Fibroblast of lung (primary cell): ENCODE measurements at places on chromosomes 3 and 15. TPM values are rescaled to one million over a fixed set of nuclear protein-coding genes. Genes with fewer than 3 reads are reported as not detected.

- DNase-seq: no peak
These were observed 63.8 kb downstream of the KCNAB1 start for GRCh38 chr3:156184156-156184555.

DNA sequence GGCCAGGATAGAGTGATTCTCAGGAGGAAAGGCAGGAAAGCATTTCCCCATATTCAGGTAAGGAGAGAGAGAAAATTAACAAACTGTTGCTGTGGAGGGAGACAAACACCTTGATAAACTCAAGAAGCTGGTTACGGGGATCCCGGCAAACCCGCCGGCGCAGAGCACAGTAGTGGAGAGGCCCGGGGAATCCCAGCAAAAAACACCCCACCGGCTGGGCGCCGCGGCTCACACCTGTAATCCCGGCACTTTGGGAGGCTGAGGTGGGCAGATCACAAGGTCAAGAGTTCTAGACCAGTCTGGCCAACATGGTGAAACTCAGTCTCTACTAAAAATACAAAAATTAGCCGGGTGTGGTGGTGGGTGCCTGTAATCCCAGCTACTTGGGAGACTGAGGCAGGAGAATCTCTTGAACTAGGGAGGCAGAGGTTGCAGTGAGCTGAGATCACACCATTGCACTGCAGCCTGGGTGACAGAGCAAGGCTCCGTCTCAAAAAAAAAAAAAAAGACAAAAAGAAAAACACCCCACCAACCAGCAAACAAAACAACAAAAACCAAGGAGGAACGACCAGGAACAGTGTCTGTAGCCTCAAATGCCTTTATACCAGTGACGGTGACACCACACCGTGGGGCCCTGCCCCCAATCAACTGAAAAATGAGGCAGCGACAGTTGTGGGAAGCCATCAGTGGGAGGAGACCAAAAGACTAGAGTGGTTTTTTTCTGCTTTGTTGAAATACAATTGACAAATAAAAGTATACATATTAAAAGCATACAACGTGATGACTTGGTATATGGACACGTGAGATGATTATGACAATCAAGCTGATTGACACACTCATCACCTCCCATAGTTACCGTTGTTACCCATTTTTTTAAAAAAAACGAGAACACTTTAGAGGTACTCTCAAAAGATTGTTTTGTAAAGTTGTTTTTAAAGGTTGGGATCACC lies 40.2 kb upstream of the IDH2 start:
- no peak for DNase-seq

DNA sequence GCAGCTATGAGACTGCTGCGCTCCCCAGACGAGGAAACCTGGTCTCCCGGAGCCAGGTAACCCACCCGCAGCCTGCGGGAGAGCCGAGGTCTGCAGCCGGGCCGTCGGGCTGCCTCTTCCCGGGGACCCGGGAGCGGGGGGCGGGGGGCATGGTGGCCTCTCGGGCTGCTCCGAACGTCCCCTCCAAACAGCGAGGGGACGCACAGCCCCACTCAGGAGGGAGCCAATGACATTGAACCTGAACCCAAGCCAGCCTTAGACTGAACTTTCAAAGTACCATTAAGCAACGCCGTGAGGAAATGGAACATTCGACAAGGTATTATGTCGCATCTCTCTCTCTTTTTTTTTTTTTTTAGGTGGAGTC lies 29.8 kb upstream of the ALDH1A3 start:
- no peak for DNase-seq

DNA sequence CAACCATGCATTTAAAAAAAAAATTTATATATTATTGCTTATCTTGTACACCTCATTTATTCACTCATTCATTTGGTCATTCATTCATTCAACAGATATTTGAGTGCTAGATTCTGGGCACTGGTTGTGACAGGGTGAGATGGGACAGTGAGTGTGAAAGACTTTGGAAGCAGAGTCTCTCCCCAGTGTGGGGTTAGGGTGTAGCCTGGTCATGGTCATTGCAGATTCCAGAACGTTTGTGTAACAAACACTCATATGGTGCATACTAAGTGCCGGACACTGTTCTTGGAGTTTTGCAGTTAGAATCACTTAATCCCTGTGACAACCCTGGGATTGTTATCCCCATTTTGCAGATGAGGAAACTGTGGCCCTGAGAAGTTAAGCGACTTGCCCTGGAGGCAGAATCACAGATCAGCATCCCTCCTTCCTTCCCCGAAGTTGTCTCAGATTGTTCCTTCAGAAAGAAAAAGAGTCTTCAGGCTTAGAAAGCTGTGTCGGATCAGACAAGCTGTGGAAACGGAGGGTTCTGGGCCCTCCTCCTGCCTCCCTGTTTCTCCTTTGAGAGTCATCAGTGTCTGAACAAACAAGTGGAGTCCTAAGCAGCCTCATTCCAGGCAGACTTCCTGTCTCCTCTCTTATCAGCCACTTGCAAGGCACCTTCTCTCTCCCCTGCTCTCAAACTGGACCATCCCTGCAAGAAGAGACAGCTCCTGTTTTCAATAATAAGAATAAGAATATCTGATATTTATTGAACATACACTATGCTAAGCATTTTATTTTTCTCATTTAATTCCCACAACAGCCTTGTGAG lies 6.3 kb downstream of the LOXL1 start:
- no peak for DNase-seq

The PLCH1 gene
- polyA plus RNA-seq: 0.03 and 0.05 TPM in 2 replicates

The GOLGA6A gene
- polyA plus RNA-seq: not detected in 2 replicates

The NANOGP8 gene
- polyA plus RNA-seq: not detected in 2 replicates

The CLEC3B gene
- polyA plus RNA-seq: 49.2 and 87.2 TPM in 2 replicates

The RAD51 gene
- polyA plus RNA-seq: 5.0 and 10.3 TPM in 2 replicates
